B cell (primary cell): ENCODE measurements at places on chromosomes 2 and 18. TPM values are rescaled to one million over a fixed set of nuclear protein-coding genes. Genes with fewer than 3 reads are reported as not detected.

GRCh38 chr2:26706616-26707473 is 14.3 kb downstream of the KCNK3 start:
- H3K36me3 ChIP-seq: no peaks in the 10 kb centered on the region
- H3K27ac ChIP-seq: no peak overlapping the region
- H3K4me1 ChIP-seq: no peaks in the 10 kb centered on the region
- H3K27me3 ChIP-seq: no peaks in the 10 kb centered on the region

DNA sequence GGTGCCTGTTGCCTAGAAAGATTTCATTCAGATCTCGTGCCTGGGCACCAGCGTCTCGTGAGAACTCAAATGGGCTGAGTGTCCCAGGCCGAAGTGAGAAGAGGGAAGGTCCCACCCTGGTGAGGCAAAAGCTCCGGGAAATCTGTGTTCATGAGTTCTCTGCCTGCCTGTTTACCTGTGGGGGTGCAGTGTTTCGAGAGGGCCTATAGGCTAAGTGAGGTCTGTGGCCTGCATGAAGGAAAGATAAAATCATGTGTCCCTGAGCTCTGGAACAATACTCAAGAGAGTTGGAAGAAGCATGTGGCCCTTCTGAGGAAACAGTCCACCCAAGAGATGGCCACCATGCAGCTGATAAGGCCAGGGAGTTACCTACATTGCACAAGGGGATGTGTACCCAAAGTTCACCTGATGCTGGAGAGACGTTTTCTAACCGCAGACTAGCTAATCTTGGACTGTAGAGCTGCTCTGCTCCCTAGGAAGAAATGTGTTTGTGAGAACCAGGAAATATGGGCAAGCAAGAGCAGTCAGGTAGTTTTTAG is 63.5 kb upstream of the ST3GAL5 start:
- no peaks in the 10 kb centered on the region for H3K4me1 ChIP-seq
- no peak for DNase-seq
- H3K27ac ChIP-seq: no peak overlapping the region
- no peak overlapping the region for H3K4me3 ChIP-seq
- H3K27me3 ChIP-seq: no peaks in the 10 kb centered on the region

DNA sequence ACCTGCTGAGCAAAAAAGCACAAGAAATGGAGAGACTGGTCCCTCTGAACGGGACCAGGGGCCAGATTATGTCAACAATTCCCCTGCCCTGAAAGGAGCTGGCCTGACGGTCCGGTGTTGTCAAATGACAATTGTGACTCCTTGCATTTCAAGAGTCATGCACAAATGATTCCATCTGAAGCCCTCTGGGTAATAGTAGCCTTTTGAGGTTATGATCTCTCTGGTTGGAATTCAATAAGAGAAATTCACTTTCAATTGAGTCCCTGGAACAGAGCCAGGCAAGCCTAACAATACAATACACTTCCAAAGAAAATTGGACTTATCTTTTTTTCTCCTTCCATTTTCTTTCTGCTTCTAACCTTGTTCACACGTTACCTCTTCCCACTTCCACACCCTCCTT is 116.9 kb downstream of the C1D start:
- DNase-seq: no peak
- H3K36me3 ChIP-seq: no peaks in the 10 kb centered on the region

DNA sequence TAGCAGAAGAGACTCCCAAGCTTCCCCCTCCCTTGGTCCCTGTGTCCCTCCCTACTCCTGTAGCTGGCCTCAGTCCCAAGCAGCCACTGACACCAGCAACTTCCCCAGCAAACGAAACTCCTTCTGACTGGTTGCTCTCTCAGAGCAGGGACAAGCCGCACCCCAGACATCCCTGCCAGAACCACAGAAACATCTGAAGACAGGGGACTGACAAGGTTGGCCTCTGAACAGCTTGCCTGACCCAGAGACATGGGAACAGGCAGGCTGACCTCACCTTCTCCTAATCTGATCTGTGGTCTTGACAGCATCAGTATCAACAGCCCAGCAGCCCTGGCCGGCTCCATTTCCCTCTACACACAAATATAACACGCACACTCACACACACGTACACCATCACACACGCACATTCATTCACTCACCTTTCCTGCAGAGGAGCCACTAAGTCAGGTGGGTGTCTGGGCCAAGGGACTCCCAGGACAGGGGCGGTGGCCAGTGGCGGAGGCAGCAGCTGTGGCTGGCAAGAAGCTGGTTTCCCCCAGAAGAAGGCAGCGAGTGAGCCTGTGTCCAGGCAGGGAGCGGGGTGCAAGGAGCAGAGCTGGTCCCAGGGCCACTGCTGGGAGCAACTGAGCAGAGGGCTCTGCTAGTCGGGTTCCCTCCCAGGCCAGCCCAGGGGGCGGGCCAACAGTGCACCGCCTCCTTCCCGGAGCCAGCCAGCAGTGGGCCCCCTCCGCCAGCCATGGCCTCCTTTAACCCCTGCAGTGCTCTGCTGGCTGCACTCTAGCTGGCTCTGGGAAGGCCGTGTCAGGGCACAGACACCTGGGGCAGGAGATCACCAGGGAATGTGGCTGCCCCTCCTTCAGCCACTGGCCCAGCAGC is 59.1 kb downstream of the TNS1 start:
- no peak overlapping the region for H3K27ac ChIP-seq
- H3K27me3 ChIP-seq: peaks cover 13% of the 10 kb centered on the region
- no peak for DNase-seq
- no peak overlapping the region for H3K4me3 ChIP-seq
- no peaks in the 10 kb centered on the region for H3K4me1 ChIP-seq

DNA sequence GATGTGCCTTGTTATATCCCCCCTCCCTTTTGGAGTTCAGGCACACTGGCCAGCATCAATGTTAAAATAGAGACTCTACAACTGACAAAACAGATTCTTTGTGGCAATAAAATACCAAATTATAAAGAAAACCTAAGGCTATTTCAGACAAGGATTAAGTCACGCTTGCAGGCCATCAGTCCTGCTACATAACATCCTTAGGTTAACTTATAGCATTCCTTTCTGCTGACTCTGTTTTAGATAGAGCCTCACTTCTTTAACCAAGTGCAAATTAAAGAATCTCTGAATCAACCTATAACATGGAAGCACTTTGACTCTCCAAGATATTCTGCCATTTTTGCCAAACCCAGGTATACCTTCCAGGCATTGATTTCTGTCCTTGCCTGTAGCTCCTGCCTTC is 784.6 kb downstream of the RNF144A start:
- H3K27me3 ChIP-seq: no peaks in the 10 kb centered on the region
- no peaks in the 10 kb centered on the region for H3K4me1 ChIP-seq
- H3K27ac ChIP-seq: no peak overlapping the region
- H3K4me3 ChIP-seq: no peak overlapping the region

FAM124B gene
- total RNA-seq: 0.34 TPM in 1 of 2 replicates, not detected in the other

NYAP2 gene
- total RNA-seq: 0.15 and 0.17 TPM in 2 replicates

DNA sequence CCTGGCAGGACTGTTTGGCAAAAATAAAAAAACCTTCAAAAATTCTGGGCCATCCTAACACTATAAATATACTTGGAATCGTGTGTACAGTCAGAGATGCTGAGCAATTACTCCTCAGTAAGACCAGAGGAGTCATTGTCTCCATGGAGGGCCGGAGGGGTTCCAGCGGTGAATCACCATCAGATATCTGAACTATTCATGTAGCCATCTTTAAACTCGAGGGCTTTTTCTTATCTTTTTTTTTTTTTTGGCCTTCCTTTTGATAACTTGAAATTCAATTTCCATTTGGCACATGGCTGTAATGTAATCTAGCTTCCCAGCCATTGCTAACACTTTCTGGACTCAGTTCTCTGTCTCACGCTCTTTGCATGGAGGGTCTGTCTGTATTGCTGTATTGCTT is 7.4 kb upstream of the FHL2 start:
- peaks cover 2% of the 10 kb centered on the region for H3K27me3 ChIP-seq
- no peak overlapping the region for H3K27ac ChIP-seq
- H3K4me3 ChIP-seq: no peak overlapping the region
- DNase-seq: no peak

- H3K4me3 ChIP-seq: no peak overlapping the region
- DNase-seq: no peak
- no peak overlapping the region for H3K27ac ChIP-seq
- peaks cover 5% of the 10 kb centered on the region for H3K36me3 ChIP-seq
Observed at GRCh38 chr18:23397907-23398306, 55.2 kb upstream of the RIOK3 start.
